ENCODE measurements at places on chromosomes 16 and 17.

DNA sequence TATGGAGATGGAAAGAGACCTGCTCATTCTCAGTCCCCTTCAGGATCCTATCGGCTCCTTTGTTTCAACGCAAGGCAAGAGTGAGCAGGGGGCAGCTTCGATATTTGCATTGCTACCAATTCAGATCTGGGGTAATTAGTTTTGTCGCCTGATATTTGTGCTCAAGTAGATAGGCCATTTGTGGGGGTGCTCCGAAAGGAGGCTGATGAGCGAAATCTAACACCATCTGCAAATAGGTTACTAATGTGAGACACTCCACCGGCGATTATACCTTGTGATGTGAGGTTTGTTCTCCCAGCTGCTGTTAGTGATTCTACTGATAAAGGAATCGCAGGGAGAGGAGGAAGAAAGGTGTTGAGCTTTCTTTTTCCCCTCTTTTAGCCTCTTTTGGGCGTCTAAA is 31.5 kb downstream of the WSCD1 start:
- no peak for DNase-seq

DNA sequence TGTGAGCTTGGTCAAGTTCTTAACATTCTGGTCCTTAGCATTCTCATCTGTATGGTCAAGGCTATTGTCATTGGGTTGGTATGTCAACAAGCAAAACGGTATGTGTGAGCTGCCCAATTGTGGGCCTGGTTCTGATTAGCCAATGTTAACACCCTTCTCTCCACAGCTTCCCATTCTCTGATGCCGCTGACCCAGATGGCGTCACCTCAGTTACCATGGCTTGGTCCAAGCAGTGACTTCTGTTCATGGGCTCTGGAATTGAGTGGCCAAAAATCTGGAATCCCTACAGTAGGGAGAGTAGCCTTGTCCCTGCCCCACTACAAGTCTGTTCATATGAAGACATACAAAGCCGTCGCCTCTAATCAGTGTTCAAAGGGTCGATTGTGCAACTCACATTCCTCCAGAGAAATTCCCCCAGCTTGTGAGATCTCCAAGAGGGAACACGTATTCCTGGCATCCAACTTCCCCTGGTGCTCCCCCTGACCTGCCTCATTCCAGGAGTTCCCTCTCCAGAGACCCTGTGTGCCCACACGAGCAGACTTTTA is 15.8 kb downstream of the TMEM98 start:
- peak; percentile 74 for DNase-seq

- DNase-seq = no peak
Observed at GRCh38 chr17:45687594-45687993, 96.5 kb upstream of the CRHR1 start.

DNA sequence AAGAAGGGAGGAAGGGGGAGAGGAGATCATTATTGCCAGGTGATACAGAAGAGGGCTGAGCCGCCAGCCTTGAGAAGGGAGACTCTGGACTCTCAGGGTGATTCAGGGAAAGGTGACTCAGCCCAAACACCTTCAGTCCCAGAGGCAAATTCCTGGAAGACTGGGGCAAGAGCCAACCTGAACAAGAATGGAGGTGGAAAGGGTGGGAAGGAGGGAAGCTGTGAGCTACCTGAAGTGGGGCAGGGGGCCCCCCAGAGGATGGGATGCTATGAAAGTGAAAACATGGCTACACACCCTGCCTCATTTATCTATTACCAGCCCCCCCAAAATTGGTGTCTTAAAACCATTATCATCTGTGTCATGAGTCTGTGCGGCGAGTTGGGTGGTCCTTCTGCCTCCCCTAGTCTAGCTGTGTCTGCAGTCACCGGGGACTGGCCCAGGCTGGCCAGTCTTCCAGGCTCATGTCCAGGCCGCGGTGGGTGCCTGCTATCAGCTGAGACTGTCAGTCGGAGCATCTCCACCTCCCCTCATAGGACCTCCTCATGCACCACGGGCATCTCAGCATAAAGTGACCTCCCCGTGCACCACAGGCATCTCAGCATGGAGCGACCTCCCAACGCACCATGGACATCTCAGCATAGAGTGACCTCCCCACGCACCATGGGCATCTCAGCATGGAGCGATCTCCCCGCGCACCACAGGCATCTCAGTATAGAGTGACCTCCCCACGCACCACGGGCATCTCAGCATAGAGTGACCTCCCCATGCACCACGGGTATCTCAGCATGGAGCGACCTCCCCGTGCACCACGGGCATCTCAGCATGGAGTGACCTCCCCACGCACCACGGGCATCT is 3.2 kb upstream of the SLC47A2 start:
- DNase-seq = no peak

DNA sequence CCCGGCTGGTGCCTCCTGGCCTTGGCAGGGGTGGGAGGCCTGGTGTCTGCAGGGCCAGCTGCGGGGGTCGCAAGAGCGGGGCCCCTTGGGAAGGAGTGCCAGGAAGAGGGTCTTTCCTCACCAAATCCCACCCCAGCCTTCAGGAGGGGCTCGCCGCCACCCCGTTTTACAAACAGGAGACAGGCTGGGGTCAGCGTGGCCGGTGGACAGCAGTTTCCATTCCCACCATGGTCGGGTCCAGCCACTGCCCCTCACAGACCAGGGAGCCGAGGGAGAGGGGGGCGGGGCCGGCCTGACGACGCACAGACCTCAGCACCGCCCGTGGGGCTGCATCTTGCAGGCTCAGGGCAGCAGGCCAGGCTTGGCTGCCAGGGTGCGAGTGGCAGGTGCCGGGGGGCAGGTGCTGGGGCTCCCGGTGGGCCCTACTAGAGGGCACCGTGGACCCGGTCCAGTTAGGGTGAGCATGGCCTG is 7.6 kb downstream of the CBFA2T3 start:
- DNase-seq = no peak

GRCh38 chr17:47843391-47843730 is 2.3 kb upstream of the SCRN2 start:
- no peak for DNase-seq

- DNase-seq = no peak
Observed at GRCh38 chr16:55015181-55015913, 84.7 kb downstream of the IRX5 start.

DNA sequence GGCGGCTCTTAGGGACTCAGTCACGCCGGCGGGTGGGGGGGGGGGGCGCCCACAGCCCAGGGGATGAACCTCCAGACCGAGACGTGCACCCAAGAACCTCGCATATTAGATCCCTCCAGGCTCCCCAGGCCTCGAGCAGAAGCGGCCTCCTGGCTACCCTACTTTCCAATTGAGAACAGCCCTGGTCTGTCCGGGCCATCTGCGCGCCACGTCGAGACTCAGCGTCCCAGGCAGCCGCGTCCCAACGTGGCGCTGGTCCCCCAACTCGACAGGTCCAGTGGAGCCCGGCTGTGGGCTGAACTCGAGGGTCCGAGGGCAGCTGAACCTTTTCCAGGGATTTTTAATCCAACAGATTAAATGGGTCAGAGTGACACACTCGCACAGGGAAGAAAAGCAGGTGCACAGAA is 2.3 kb upstream of the IRX3 start:
- no peak for DNase-seq

- DNase-seq = no peak
Observed at GRCh38 chr16:68469796-68470460, 21.6 kb upstream of the SMPD3 start.

Measured in fibroblast of skin of left biceps (primary cell).